ENCODE measurements at places on chromosomes 4 and X.

DNA sequence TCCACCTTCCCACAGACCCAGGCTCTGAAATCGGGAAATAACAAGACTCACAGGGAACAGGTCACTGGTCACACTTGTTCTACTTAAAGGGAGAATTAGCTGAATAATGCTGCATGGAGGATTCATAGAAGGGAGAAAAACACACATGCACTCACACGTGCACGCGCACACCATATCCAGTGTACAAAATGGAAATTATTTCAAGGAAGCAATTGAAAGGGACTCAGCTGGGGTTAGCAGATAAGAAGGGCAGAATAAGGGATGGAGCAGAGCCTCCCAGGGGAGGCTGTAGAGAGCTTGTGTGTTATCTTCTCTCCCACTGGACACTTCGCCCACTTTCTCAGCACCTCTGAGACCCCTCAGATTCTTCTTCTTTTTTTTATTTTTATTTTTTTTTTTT is 10.3 kb downstream of the GABRQ start:
- DNase-seq, result no peak

DNA sequence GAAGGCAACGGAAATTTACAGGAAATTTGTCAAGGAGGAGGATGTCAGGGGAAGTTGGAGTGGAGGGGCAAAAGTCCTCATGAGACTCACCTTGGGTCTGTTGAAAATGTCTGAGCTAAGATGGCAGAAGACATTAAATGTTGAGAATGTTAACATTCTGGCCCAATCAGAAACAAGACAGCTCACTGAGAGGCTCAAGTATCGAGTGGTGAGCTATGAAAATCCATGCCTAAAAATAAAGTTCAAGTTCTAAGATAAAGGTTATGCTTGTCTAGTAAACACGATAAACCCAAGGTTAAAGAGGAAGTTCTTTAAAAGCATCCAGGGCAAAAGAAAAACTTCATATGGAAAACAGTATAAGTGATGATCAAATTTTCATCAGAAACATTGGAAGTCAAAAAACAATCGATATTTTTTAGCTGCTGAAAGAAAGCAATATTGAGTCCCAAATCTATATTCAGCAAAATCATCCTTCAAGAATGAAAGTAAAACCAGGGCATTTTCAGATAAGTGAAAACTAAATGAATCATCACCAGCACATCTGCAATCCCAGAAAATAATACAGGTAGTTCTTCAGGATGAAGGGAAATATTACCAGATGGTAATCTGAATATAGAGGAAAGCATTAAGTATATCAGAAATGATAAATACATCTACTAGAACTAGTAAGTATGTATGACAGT is 462.4 kb downstream of the TLL1 start:
- no peak for DNase-seq

- DNase-seq, result no peak
Measured at GRCh38 chrX:15674514-15674840, 9.9 kb upstream of the CLTRN start.

- no peak for DNase-seq
Measured at GRCh38 chr4:5019274-5019673, at the start of gene CYTL1. Gene CYTL1 (minus strand): TSS chr4:5019458. CDS start chr4:5019445, 13 bp downstream.
